ENCODE measurements at places on chromosomes 3 and 15.

- no peak for DNase-seq
Observed at GRCh38 chr3:46725621-46726314, 8.1 kb upstream of the PRSS50 start.

- DNase-seq: no peak
Observed at GRCh38 chr15:66721954-66722353, 19.9 kb downstream of the SMAD6 start.

GRCh38 chr15:99453637-99454030 is 112.2 kb upstream of the MEF2A start:
- no peak for DNase-seq

GRCh38 chr3:10676905-10677304 is 139.1 kb upstream of the SLC6A11 start:
- DNase-seq: no peak

DNA sequence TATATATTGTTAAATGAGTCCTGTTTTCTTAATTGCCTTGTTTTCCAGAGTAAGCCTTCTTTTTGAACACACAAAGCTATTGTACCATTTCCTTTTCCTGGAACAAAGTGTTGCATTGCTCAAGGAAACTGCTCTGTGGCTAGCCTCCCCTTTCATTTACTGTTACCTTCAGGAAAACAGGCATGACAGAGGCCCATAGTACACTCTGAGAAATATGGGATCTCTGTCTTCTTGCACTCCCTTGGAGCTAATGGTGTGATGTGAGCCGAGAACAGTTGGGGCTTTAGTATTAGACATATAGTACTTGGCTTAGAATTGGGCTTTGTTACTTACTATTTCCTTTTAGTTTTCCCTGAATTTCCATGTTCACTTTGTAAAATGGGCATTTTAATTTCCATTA is 193.7 kb downstream of the GHSR start:
- no peak for DNase-seq

DNA sequence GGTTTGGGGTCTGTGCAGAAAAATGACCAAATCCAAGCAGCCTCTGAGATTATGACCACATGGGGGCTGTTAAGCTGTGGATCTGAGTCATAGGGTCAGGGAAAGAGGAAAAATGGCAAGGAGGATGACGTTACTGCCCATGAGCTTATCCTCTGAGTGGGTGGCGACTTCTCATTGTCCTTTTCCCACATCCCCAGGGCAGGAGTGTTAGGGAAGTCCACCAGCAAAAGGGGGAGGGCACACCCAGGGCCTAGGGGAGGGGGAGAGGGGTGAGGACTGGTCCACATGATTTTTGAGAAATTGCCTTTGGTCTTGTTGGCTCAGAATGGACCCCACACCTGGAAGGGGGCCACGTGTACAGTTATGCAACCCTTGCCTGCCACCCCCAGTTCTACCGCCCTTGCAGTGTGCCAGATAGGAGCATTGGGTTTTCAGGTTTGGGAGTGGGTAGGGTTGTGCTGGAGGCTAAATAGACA is 2.6 kb downstream of the CD276 start:
- no peak for DNase-seq

DNA sequence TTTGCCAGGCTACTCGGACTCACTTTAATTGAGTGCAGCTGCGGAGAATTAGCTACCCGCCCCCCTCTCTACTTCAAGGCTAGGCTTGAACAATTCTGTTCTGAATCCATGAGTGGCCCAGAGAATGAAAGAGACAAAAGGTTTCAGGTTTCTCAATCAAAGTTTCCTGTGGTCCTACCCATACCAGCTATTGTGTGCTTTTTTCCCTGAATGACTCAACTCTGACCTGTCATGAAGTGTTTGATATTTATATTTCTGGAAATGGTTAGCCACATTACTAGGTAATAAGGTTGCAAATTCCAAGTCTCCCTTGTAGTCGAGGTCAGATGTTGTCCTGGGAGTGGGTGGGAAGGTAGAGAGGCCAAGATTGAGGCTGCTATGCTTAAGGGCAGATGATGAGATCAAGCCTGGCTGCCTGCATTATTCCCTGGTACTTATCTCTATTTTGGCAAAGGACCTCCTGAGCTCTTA is 392.7 kb upstream of the TBL1XR1 start:
- no peak for DNase-seq
